ENCODE measurements at places on chromosomes 1 and 21.

GRCh38 chr1:56188221-56188620 lies 391.1 kb downstream of the PLPP3 start:
- no peak for DNase-seq

- DNase-seq, result peak; percentile 72
Measured at GRCh38 chr1:2279210-2279639, 51.1 kb downstream of the SKI start.

- no peak for DNase-seq
Measured at GRCh38 chr1:26016258-26016952, 5.2 kb upstream of the EXTL1 start.

- DNase-seq, result no peak
Measured at GRCh38 chr1:183883623-183884022, 78.7 kb downstream of the RGL1 start.

DNA sequence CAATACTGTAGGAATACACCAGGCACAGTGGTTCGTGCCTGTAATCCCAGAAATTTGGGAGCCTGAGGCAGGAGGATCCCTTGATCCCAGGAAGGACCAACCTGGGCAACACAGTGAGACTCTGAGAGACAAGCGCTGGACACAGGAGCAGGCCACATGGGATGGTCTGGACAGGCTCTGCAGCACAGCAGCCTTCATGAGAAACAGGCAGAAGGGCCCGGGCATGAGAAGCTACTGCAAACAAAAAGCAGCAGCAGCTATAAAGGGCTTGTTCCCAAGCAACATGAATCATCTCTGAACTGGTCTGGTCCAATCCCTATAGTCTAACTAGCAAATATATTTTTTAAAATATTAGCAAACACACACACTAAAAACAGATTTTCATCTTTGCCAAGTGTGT lies 35.5 kb upstream of the SLAMF9 start:
- DNase-seq, result no peak

DNA sequence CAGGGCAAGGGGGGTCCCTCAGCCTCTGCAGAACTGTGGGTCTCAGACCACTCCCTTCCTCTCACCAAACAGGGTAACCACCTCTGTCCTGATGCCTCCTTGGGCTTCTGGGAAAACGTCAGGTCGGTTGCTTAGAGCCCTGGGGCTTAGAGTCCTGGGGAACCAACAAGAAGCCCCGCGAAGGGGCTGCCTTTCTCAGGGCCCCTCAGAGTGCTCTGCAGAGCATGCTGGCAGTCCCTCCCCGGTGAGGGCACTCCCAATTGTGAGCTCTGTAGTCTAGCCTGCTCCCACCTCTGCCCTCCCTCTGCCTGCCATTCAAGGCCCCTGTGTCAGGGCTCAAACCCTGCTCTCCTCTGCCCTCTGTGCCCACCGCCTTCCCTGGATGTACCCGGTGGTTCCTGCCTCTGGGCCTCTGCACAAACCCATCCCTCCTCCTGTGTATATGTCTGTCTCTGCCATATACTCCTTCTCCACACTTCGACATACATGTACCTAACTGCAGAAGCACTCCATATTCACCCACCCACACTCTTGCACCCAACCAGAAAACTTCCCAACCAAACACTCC lies 92.3 kb downstream of the DMRTB1 start:
- no peak for DNase-seq

DNA sequence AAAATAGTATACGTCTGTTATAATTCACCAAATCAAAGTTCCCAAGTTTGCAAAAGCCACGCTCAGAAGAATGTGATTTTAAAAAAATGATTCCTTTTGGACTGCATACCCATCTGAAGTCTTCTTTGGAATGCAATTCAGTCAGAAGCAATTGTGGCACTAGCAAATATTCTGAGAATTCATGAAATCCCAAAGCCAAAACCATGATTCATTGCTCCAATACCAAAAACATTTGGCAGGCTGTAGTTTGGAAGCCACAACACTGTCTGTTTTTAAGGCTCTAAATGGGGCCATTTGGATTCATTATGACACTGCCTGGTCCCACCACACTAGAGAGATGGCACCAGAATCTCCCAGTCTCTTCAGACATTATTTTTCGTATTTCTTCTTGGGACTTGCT lies 21.8 kb upstream of the LRRC53 start:
- DNase-seq, result no peak

GRCh38 chr1:230787471-230787870 lies 40.3 kb downstream of the CAPN9 start:
- no peak for DNase-seq

DNA sequence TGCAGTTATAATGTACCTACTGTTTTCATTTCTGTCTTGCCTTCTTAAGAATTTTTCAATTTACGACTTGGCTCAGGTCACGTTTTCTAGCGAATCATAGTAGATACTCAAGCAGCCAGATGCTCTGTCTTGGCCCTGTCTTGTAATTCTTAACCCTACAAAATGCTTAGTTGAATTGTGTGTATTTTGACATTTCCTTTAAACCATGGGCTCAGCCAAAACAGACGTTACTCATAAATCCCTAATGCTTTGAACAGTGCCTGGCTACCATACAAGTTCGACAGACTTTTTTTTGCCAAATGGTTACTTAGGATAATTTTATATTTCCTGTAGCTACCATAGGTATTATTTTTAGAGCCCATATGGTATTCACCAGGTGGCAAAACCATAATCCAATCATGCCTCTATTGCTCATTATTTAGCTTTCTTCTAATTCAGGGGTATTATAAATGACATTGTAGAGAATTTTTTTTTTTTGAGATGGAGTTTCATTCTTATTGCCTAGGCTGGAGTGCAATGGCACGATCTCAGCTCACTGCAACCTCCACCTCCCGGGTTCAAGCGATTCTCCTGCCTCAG lies 54.3 kb downstream of the KCNK1 start:
- DNase-seq, result no peak

DNA sequence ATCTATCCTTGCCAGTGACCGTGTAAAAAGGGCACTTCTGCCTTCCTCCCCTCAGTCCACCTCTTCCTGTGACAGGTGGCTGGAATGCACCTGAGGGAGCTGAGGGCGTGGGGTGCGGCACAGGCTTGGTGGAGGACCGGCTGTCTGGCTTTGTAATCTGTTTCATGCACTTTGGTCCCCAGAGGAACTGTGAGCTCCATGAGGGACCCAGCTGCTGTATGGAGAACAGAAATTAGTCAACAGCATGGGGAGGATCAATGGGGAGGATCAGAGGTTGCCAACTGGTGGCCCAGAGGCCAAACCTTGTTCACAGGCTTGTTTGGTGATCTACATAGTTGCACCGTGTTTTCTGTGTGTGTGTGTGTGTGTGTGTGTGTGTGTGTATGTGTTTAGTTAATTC lies 19.0 kb upstream of the LUZP1 start:
- DNase-seq, result no peak

DNA sequence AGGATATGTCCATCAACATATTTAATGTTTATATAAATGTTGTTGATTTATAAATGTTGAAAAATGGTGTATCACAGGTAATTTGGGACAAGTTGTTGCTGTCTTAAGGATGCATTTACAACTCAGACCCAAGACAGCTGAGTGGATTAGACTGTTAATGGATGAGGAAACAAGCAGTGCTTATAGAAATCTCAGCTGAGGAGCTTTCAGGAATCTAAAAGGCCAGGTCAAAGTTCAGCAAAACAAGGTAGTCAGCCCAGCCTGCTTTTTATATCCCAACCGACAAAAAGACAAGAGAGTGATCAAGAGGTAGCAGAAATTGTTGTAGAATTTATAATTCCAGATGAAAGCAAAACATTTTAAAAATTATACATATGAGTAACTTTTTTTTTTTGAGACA lies 16.6 kb upstream of the USP1 start:
- no peak for DNase-seq

GRCh38 chr1:115712911-115713609 lies 55.5 kb downstream of the CASQ2 start:
- DNase-seq, result no peak

- DNase-seq, result no peak
Measured at GRCh38 chr1:156513185-156513584, 12.6 kb upstream of the MEF2D start.

DNA sequence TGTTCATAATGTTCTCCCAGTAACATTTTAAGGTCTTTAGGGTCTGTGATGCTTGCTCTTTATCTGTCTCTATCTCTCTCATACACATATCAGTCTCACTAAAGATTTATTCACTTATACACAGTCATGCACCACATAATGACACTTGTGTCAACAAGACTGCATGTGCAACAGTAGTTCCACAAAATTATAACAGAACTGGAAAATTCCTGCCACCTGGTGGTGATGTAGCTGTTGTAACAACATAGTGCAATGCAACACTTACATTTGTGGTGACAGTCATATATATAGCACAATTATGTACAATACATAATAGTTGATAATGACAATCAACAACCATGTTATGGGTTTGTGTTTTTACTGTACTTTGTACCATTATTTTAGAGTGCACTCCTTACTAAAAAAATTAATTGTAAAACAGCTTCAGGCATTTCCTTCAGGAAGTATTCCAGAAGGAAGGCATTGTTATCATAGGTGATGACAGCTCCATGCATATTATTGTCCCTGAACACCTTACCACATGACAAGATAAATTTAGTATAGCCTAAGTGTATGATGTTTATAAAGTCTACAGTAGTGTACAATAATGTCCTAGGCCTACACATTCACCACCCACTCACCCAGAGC lies 8.1 kb downstream of the TDRD5 start:
- no peak for DNase-seq

DNA sequence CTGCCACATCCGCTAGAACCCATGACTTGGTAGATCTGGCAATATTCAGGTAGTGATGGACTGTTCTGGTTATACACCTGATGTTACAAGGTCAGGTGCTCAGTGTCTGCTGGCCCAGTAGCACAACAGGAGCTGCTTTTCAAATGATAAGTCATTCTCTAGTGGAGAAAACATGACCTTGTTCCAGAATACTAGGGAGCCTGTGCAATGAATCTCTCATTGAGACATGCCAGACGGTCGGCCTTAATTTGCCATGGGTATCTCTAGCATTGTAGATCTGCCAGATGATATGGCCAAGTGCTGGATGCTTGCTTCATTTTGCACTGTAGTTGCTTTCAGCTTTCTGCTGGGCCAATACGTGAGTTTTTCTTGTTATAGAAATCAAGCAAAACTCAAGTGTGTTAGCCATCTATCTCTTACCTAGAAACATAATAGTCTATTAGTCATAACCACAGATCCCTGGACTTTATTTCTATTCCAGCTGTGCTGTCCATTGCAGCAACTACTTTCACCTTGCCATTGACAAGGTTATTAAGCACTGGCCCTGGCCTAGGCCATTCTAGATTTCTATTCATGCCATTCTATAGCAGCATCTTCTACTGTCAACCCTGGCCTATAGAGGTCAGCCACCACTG lies 13.9 kb upstream of the CENPF start:
- no peak for DNase-seq

DNA sequence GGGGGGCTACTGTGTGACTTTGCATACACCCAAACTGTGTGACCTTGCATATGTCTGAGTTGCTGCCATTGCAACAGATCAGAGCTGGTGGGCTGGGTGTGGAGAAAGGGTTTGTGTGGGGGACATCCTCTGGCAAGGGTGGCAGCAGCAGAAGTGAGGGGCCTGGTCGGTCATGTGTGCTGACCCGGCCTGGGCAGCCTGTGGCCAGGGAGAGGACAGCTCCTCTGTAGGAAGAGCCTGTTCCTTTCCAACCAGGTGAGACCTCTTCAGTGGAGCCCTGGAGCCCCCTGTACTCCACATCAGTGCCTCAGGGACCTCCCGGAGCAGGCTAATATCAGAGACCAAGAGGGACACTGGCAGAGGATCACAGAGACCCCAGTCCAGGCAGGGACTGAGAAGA lies 8.3 kb downstream of the PCSK9 start:
- no peak for DNase-seq

DNA sequence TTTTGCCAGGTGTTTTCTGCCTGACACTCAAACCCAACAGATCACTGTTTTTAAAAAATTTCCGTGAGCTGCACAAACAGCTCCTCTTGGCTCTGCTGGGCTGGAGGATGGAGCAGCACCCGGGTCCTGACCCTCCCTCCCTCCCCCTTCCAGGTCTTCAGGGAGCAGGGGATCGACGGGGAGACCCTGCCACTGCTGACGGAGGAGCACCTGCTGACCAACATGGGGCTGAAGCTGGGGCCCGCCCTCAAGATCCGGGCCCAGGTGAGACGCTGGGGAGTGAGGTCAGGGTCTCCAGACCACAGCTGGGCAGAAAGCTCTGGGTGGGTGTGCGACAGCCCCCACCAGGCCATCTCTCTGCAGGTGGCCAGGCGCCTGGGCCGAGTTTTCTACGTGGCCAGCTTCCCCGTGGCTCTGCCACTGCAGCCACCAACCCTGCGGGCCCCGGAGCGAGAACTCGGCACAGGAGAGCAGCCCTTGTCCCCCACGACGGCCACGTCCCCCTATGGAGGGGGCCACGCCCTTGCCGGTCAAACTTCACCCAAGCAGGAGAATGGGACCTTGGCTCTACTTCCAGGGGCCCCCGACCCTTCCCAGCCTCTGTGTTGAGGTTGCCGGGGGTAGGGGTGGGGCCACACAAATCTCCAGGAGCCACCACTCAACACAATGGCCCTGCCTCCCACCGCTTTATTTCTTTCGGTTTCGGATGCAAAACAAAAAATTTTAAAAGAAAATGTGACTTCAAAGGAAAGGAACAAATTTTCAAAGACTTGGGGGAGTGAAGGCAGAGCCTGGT lies 15.3 kb downstream of the NOC2L start:
- no peak for DNase-seq

Measured in AG04450 (cell line).